Glutamatergic neuron (in vitro differentiated cells): ENCODE measurements at places on chromosomes 2 and 18.

DNA sequence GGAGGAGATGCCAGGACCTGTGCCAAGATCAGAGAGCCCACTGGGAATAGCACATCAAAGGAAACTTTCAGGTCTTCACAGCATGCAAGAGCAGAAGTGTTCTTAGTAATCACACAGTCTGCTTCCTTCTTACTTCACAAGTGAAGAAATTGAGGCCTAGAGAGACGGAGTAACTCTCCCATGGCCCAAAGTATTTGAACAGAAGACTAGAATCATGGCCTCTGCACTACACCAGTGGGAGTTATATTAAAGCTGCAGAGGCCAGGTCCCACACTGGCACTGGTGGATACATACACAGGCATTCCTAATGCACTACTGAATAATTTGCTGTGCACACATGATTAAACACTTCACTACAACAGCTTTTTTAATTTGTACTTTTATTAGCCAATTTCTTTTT lies 107.6 kb upstream of the RMP24 start:
- H3K4me3 ChIP-seq = no peak overlapping the region
- H3K36me3 ChIP-seq = no peaks in the 10 kb centered on the region
- peaks cover 5% of the 10 kb centered on the region for H3K4me1 ChIP-seq
- no peaks in the 10 kb centered on the region for H3K27me3 ChIP-seq
- no peak for DNase-seq

DNA sequence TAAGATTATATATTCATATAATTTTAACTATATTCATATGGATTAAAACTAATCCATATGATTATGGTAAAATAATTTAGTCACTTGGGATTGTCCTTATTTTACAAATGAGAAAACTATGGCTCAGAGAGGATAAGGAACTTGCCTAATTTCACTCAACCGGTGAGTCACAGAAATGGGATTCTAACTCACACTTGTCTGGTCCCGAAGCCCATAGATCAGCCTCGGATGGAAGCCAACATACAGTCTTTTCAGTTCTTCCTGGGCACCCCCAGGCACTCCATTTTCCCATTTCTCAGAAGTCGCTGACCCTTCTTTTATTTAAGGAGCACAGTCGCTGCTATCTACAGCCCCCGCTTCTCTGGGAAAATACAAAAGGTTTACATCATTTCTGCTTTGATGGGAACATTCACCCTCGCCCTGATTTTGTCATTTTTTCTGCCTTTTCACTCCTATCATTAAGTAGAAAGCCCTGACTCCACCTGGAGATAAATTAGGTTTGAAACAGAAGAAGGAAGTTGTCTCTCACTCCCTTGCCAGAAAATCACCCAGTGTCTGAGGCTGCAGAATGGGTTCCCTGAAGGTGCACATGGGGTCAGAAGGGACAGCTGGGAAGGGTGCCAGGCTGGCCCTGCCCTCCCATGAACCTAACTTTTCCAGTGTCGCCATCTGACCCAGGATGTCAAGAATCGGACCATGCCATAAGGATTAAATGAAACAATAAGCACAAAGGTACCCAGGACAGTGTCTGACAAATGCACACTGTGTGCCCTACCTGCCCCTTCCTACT lies 36.6 kb downstream of the CYP1B1 start:
- H3K27me3 ChIP-seq = no peaks in the 10 kb centered on the region
- H3K27ac ChIP-seq = no peak overlapping the region
- H3K36me3 ChIP-seq = no peaks in the 10 kb centered on the region
- H3K4me1 ChIP-seq = no peaks in the 10 kb centered on the region
- no peak overlapping the region for H3K4me3 ChIP-seq

DNA sequence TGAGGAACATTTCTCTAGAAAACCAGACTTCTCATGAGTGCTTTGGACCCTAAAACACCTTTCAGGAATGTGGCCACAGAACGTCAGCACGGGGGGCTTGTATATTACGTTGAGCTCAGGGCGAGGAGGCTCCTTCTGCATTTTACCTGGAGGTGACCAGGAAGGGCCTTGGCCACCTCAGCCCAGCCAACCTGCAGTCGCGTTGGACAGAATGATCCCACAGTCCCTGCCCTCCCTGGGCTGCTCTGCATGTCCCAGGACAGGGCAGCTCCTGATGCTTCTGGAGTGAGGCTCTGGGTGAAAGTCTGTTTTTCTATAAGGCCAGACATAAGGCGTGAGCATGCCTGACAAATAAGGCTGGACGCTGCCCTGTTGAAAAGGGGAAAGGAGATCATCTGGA lies 121.9 kb downstream of the NDUFA10 start:
- H3K4me1 ChIP-seq = no peaks in the 10 kb centered on the region
- no peak overlapping the region for H3K27ac ChIP-seq
- DNase-seq = no peak
- H3K36me3 ChIP-seq = peaks cover 5% of the 10 kb centered on the region

- no peaks in the 10 kb centered on the region for H3K4me1 ChIP-seq
- DNase-seq = no peak
- H3K4me3 ChIP-seq = no peak overlapping the region
- H3K27ac ChIP-seq = no peak overlapping the region
These were observed 198.2 kb downstream of the DLGAP1 start for GRCh38 chr18:4256766-4257417.

DNA sequence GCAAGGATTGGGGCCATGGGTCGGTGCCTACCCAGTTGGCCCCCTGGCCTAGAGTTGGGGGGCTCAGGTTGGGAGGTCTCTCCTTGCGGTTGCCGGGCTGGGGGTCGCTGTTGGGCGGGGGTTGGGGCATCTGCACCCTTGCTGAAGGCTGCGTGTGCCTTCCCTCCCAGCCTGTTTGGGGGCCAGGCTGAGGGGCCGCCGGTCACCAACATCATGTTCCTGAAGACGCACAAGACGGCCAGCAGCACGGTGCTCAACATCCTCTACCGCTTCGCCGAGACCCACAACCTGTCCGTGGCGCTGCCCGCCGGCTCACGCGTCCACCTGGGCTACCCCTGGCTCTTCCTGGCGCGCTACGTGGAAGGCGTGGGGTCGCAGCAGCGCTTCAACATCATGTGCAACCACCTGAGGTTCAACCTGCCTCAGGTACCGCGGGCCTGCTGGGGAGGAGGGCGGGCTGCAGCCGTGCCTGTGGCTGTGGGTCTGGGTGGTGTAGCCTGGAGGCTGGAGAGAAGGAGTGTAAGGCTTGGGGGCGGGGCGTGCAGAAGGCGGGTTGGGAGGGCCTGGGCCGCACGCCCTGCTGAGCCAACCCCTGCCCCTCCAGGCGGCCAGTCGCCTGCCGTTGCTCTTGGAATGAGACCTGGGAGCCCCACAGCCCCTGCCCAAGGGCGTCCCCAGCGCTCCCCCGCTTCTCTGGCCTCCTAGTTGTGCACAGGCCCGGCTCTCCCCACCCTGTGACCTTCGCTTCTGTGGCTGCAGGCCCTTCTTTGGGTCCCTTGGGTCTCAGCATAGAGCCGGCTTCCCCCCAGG lies 7.2 kb upstream of the NEU4 start:
- H3K27me3 ChIP-seq = peaks cover 2% of the 10 kb centered on the region
- no peaks in the 10 kb centered on the region for H3K4me1 ChIP-seq
- no peak overlapping the region for H3K4me3 ChIP-seq
- no peak overlapping the region for H3K27ac ChIP-seq
- no peaks in the 10 kb centered on the region for H3K36me3 ChIP-seq

- peaks cover 2% of the 10 kb centered on the region for H3K27me3 ChIP-seq
- H3K4me3 ChIP-seq = no peak overlapping the region
- peaks cover under 1% of the 10 kb centered on the region for H3K4me1 ChIP-seq
- no peak overlapping the region for H3K27ac ChIP-seq
- H3K36me3 ChIP-seq = no peaks in the 10 kb centered on the region
These were observed 6.7 kb downstream of the COA5 start for GRCh38 chr2:98601532-98602132.

GRCh38 chr18:75031717-75032317 lies 177.1 kb downstream of the PTGR3 start:
- H3K27ac ChIP-seq = no peak overlapping the region
- H3K4me1 ChIP-seq = no peaks in the 10 kb centered on the region
- H3K4me3 ChIP-seq = no peak overlapping the region
- H3K27me3 ChIP-seq = peaks cover 2% of the 10 kb centered on the region

DNA sequence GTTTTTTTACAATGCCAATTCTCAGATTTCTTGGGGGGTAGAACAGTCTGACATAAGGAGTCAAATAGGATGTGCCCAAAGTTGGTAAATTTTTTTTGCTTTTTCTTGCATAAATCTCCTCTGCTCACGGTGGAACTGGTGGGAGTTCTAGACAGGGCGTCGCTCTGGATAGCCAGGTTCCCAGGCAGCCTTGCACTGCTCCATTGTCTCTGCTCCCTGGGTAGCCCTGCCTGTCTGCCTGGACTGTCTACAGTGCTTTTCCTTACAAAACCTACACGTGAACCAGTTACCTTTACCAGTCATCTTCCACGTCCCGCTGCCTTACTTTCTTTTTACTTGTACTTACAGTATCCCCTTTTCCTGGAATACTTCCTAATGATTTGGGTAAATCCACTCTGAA lies 117.1 kb downstream of the ZNF407 start:
- DNase-seq = no peak
- no peaks in the 10 kb centered on the region for H3K36me3 ChIP-seq
- H3K4me3 ChIP-seq = no peak overlapping the region
- H3K4me1 ChIP-seq = peaks cover 4% of the 10 kb centered on the region

DNA sequence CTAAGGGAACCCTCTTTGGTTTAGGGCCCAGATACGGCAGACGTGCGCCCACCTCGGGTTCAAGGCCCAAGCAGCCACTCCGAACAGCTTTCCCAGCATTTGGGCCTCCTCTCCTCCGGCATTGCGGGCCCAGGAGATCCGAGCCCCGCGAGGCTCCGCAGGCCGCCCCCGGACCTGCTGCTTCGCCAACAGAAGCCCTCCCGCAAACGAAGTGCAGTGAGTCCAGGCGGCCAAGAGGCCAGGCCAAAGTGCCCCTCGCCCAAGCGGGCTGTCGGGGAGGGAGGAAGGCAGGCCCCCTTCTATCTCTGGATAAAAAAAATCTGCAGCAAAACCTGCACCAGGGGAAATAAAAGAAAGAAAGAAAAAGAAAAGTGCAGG lies 6.0 kb downstream of the EN1 start:
- H3K4me3 ChIP-seq = peak overlapping the region; percentile 55
- DNase-seq = no peak
- H3K4me1 ChIP-seq = peaks cover 2% of the 10 kb centered on the region
- H3K27me3 ChIP-seq = peaks cover 61% of the 10 kb centered on the region
- H3K36me3 ChIP-seq = no peaks in the 10 kb centered on the region

DNA sequence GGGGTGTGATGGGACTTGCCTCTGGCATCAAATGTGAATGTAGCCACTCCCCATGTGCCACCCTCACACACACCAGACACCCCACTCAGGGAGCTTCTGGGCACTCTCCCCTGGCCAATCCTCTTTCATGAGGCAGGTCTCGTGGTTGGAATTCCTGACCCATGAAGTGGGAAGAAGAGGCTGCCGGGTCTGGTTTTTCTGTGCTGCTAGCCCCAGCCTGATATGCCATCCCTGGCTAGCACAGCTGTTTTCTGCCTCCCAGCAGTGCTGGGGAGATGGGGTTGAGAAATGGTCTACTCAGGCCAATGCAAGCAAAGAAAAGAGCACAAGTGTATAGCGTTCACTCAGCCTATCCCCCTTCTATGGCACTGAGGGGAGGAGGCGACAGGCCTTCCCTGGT lies 1.2 kb upstream of the C2orf72 start:
- H3K27me3 ChIP-seq = peaks cover 17% of the 10 kb centered on the region
- no peak overlapping the region for H3K4me3 ChIP-seq
- H3K27ac ChIP-seq = no peak overlapping the region
- DNase-seq = no peak
- no peaks in the 10 kb centered on the region for H3K36me3 ChIP-seq

DNA sequence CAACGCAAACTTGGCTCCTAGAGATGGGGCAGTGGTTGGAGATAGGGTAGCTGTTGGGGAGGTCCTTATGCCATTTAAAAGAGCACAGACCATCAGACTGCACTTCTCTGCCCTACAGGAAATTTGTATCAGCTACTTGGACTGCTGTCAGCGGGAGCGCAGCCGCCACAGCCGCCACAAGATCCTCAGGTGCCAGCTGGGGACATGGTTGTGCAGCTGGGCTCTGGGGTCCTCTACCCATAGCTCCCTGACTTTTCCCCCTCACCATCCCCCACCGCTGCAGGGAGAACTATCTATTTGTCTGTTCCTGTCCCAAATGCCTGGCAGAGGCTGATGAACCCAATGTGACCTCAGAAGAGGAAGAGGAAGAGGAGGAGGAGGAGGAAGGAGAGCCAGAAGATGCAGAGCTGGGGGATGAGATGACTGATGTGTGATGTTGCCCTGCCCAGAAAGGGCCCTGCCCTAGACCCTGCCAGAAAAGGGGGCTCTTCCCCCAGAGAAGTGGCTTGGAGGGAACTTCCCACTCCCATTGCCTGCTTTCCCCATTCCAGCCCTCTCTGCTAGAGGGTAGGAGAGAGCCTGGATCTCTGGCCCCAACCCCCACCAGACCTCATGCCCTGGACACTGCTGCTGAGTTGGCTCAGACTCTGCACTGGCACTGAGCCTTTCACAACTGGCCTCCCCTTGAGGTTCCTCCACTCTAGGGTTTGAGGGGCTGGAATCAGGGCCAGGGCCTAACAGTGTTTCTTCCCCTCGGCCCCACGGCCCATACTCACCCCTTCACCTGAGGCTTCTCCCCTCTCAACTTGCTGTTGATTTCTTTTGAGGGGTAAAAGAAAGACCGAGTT lies 7.3 kb downstream of the PRADC1 start:
- no peak overlapping the region for H3K27ac ChIP-seq
- H3K4me3 ChIP-seq = no peak overlapping the region
- H3K36me3 ChIP-seq = no peaks in the 10 kb centered on the region
- DNase-seq = no peak
- H3K4me1 ChIP-seq = no peaks in the 10 kb centered on the region
- peaks cover 5% of the 10 kb centered on the region for H3K27me3 ChIP-seq

DNA sequence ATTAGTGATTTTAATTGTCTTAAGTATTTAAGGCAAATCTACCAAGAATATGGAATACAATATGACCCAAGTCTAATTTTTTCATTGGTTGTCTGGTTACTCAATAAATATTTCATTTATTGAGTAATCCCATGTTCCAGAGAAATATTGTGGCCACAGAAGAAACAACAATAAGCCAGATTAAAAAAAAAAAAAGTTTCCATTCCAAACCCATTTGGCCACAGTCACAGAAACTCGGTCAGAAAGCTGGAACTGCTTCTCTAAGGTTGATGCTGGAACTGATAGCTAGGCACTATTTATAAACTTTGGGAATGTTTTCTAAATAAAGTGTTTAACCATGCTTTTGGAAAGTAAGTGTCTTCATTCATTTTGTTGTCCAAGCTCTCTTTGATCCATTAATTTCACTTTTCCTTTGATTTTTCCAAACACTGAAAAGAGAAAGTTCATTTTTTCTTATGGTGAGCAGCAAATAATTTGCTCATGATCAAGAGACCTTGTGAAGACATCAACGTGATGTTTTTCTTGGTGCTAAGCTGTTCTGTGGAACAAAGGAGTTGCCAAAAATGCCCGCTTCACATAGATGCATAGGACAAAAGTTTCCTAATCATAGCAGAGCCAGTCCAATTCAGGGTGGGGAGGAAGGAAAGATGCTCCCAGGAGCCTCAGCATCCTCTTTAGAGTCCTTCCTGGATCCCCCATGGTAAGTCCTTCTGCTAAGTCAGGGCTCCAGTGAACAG lies 72.1 kb upstream of the CCBE1 start:
- H3K27me3 ChIP-seq = peaks cover 2% of the 10 kb centered on the region
- DNase-seq = no peak
- H3K36me3 ChIP-seq = no peaks in the 10 kb centered on the region
- H3K4me3 ChIP-seq = no peak overlapping the region
